Thyroid gland (tissue), 4 donors: ENCODE measurements at places on chromosomes 1 and 21. TPM values are rescaled to one million over a fixed set of nuclear protein-coding genes. Genes with fewer than 3 reads are reported as not detected.

GRCh38 chr1:109926662-109927300 is 16.1 kb downstream of the CSF1 start:
- peak overlapping the region; percentile 71 for H3K27ac ChIP-seq
- DNase-seq, result no peak
- H3K4me1 ChIP-seq, result peaks cover 49% of the 10 kb centered on the region
- H3K36me3 ChIP-seq, result peaks cover 45% of the 10 kb centered on the region

- H3K4me3 ChIP-seq, result no peak overlapping the region
- H3K36me3 ChIP-seq, result no peaks in the 10 kb centered on the region
- H3K27me3 ChIP-seq, result no peaks in the 10 kb centered on the region
- DNase-seq, result no peak
- H3K4me1 ChIP-seq, result no peaks in the 10 kb centered on the region
Measured at GRCh38 chr1:53539711-53540603, 80.8 kb downstream of the DMRTB1 start.

Gene HTR6
- not detected for total RNA-seq

Gene SMCP
- not detected for total RNA-seq

- H3K4me3 ChIP-seq, result no peak overlapping the region
- H3K27me3 ChIP-seq, result no peaks in the 10 kb centered on the region
- H3K4me1 ChIP-seq, result no peaks in the 10 kb centered on the region
- H3K36me3 ChIP-seq, result no peaks in the 10 kb centered on the region
Measured at GRCh38 chr1:201217146-201217545, 26.5 kb downstream of the IGFN1 start.

DNA sequence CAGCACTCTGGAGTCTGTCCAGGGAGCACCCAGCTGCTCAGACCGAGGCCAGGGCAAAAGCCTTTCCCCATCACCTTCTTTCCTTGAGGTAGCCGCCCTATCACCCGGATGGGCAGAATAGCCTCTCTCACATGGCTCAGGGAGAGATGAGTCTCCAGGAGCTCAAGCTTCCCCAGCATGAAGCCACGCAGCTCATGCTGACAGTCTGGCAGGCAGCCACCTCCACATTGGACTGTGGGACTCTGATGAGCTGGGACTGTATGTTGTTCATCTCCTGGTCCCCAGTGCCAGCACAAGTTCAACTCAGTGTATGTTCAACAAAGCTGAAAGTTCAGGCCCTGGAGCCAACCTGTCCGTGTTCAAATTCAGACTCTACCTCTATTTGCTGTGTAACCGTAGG is 75.2 kb upstream of the ZC3H12A start:
- no peaks in the 10 kb centered on the region for H3K27me3 ChIP-seq
- no peaks in the 10 kb centered on the region for H3K4me1 ChIP-seq
- DNase-seq, result no peak
- H3K4me3 ChIP-seq, result no peak overlapping the region
- no peak overlapping the region for H3K27ac ChIP-seq

- no peak overlapping the region for H3K4me3 ChIP-seq
- H3K27ac ChIP-seq, result no peak overlapping the region
- no peaks in the 10 kb centered on the region for H3K27me3 ChIP-seq
- no peaks in the 10 kb centered on the region for H3K4me1 ChIP-seq
- no peaks in the 10 kb centered on the region for H3K36me3 ChIP-seq
Measured at GRCh38 chr1:55654750-55655149, 439.6 kb upstream of the USP24 start.

DNA sequence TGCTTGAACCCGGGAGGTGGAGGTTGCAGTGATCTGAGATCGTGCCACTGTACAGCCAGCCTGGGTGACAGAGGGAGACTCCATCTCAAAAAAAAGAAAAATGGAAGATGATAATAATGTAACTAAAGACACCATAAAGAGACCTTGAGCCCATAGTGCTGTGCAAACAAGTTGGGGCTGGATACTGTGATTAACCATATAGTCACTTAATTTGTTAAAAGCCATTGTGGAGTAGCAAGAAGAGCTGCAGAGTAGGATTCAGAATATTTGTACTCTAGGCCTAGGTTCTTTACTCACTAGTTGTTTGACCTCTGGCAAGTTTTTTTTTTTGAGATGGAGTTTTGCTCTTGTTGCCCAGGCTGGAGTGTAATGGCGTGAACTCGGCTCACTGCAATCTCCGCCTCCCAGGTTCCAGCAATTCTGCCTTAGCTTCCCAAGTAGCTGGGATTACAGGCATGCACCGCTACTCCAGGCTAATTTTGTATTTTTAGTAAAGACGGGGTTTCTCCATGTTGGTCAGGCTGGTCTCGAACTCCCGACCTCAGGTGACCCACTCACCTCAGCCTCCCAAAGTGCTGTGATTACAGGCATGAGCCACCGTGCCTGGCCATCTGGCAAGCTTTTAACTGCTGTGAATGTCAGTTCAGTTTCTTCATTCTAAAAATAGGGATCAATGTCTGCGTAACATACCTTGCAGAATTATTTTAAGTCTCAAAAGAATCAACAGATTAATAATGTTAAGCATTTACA is 12.8 kb downstream of the CAP1 start:
- no peaks in the 10 kb centered on the region for H3K27me3 ChIP-seq
- no peak for DNase-seq
- H3K27ac ChIP-seq, result no peak overlapping the region
- H3K36me3 ChIP-seq, result no peaks in the 10 kb centered on the region
- H3K4me1 ChIP-seq, result peaks cover 46% of the 10 kb centered on the region

Gene HPDL
- 0.71 TPM for total RNA-seq

Gene IGSF9
- 1.2 TPM for total RNA-seq
